ENCODE measurements at places on chromosomes 1 and 21. TPM values are rescaled to one million over a fixed set of nuclear protein-coding genes. Genes with fewer than 3 reads are reported as not detected.

GRCh38 chr1:226646026-226646869 is 92.8 kb downstream of the ITPKB start:
- DNase-seq: no peak

The ERRFI1 gene
- 97.4 TPM for total RNA-seq

- DNase-seq: no peak
Measured at GRCh38 chr1:161816201-161816600, 50.1 kb downstream of the ATF6 start.

DNA sequence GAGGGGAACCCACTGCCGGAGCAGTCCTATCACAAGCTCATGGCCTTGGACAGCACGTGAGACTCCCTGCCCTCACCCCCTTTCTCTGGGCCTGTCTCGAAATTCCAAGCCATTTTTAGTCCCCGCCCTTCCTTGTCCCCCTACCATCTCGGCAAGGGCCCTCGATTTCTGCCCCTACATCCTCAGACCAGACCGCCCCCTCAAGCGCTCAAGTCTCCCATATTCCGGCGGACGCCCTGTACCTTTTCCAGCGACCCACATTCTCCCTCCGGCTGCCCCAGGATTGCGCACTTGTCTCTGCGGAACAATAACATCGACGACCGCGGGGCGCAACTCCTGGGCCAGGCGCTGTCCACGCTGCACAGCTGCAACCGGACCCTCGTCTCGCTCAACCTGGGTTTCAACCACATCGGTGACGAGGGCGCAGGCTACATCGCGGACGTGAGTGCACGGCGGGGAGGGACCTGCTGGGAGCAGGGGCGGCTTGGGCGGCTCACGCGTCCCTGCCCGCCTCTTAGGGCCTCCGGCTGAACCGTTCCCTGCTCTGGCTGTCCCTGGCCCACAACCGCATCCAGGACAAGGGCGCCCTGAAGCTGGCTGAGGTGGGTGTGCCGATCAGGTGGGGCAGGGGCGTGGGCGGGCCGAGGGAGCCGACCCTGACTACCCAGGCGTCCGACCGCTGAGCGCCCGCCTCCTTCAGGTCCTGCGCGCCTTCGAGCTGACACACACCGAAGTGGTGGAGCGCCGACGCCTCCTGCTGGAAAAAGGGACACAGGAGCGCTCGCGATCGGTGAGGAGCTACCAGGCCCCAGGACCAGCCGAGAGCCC is 7.0 kb downstream of the LRRC71 start:
- DNase-seq: peak; percentile 86

GRCh38 chr1:54379555-54380289 is 26.5 kb downstream of the SSBP3 start:
- DNase-seq: no peak

- no peak for DNase-seq
Measured at GRCh38 chr1:165999826-166000225, 167.0 kb downstream of the FAM78B start.

- no peak for DNase-seq
Measured at GRCh38 chr1:220370041-220370700, 97.9 kb upstream of the RAB3GAP2 start.

- DNase-seq: no peak
Measured at GRCh38 chr1:50930193-50930592, 29.9 kb downstream of the FAF1 start.

- DNase-seq: no peak
Measured at GRCh38 chr21:33829844-33830243, 85.8 kb downstream of the ATP5PO start.

GRCh38 chr1:66834926-66835325 is 33.9 kb upstream of the INSL5 start:
- DNase-seq: no peak

DNA sequence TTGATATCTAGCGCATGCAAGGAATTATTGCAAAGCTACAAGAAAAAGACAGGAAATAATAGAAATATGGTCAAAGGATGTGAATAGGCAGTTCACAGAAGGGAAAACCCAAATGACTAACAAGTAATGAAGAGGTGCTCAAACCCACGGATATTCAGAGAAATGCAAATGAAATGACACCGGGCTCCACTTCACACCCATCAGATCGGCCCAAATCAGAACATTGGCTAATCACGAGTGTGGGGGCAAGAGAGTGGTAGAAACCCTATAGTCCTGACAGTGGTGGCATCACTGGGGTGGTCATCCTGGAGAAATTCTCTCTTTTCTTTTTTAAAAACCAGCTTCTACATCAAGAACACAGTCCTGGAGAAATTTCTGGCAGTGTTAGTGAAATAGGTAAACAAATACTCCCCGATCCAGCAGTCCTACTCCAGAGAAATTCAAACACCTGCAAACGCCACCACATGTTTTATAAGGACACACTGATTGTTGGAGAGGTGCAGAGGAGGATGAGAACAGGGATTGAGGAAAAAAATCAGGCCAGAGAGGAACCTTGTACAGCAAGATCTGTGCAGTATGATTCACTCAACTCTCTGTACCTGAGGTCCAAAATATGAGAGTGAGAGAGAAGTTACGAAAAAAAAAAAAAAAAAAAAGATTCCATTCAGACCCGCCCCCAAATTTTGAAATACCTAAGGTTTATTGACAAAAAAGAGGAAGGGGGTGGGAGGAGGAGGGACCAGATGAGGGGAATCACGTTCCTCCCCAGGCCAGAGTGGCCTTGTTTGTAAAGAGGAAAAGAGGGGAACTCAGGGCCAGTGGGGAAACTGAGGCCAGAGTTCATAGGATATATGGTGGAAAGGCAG is 9.2 kb upstream of the TNFRSF1B start:
- DNase-seq: no peak

DNA sequence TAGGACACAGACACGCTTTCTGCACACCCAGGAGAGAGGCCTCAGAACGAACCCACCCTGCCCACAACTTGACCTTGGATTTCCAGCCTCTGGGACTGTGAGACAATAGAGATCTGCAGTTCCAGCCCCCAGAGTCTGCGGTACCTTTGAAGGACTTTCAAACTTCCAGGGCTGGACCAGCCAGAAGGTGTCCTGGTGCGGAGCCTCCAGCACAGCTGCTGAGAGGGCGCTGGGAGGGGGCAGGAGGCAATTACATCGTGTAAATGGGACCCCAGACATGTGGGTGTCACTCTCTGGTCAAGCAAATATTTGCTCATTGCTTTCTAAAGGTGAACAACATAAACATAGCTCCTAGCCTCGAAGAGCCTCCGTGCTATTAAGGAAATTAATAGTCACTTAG is 58.7 kb upstream of the ACTRT2 start:
- DNase-seq: no peak

The TRIM63 gene
- total RNA-seq: not detected

The IRF6 gene
- total RNA-seq: 0.10 TPM

GRCh38 chr1:88847643-88848042 is 43.7 kb downstream of the GTF2B start:
- DNase-seq: no peak

GRCh38 chr1:69269491-69269890 is 298.2 kb upstream of the LRRC7 start:
- no peak for DNase-seq

The SLC35F3 gene
- total RNA-seq: 2.5 TPM

- no peak for DNase-seq
Measured at GRCh38 chr1:54950006-54950368, 30.4 kb upstream of the TMEM61 start.

- peak; percentile 89 for DNase-seq
Measured at GRCh38 chr1:198158735-198159589, 2.2 kb downstream of the NEK7 start.

- DNase-seq: no peak
Measured at GRCh38 chr1:160167580-160167979, 16.2 kb downstream of the ATP1A4 start.

DNA sequence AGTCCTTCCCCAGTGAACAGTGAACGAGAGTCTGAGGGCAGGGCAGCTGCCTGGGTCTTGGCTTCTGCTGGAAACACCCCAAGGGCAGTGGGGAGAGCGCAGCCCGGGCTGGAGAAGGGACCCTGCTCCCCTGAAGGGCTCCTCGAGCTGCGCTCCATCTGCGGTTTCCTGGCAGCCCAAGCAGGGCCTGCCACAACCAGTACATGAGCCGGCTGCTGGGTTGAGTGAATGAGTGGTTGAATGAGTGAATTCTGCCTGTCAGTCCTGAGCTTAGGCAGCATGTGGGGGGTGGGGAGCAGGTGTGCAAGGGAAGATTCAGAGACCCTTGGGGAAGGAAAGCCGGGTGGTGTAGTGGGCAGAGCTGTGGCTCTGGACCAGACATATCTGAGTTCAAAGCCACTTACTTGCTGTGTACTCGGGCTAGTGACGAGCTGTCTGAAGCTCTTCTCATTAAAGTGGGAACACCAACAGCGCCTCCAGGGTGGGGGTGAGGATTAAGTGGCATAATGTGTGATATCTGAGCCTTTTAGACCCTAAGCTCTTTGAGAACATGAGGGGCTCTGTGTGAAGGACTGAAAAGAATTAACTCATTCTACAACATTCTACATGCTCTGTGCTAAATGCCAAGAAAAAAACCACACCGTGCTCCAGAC is 3.7 kb downstream of the OPRD1 start:
- no peak for DNase-seq

DNA sequence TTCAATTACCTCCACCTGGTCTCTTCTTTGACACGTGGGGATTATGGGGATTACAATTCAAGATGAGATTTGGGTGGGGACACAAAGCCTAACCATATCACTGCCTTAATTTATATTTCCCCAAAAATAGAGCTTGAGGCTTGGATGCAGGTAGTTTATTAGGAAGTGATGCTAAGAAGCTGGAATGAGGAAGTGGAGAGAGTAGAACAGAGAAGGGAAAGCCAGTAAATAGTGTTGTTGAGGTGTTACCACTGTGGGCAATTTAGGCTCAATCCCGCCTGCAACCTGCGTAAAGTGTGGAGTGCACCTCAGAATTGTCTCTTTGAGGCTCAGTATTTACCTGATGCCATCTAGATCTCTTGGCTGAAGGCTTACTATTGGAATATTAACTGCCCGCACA is 4.9 kb upstream of the DOCK7 start:
- DNase-seq: no peak

The AQP10 gene
- total RNA-seq: not detected

GRCh38 chr1:167266965-167267364 is 46.3 kb downstream of the POU2F1 start:
- no peak for DNase-seq

- no peak for DNase-seq
Measured at GRCh38 chr1:219325368-219325742, 151.7 kb downstream of the LYPLAL1 start.

The C4BPA gene
- total RNA-seq: not detected

The SOAT1 gene
- 22.8 TPM for total RNA-seq

GRCh38 chr1:33261344-33261743 is 5.1 kb downstream of the ZNF362 start:
- no peak for DNase-seq

The OR2T27 gene
- not detected for total RNA-seq

- DNase-seq: no peak
Measured at GRCh38 chr1:99691175-99691574, 45.3 kb downstream of the PALMD start.

The JAM2 gene
- total RNA-seq: not detected

GRCh38 chr1:107142140-107142542 is 1.3 kb downstream of the NTNG1 start:
- peak; percentile 38 for DNase-seq

DNA sequence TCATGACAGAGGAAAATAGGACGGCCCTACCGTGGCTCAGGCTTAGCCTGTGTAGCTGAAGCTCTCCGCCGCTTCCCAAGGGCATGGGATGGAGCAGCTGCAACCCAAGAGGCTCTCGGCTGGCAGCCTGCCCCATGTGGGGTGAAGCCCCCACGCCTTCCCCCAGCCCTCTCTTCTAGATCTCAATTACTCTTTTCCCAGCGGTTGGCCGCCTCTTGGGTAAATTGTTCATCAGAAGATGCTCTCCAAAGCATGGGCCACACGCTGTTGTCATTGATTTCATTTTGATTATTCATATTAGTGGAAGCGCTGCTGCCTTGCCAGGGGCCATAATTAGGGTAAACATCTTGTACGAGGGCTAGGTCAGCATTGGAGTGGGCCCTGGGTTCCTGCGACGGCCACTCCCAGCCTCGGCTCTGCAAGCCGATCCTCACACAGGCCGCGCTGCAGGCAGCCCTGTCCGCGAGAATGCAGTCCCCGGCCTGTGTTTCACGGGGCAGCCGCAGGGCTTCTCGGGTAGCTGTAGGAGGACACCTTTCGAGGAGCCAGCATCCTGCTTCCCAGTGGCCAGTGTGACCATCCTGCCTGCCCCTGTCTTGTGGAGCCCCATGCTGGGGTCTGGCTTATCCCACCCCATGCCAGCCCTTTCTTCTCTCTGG is 114.4 kb upstream of the VAMP3 start:
- DNase-seq: no peak

The SPATA1 gene
- total RNA-seq: not detected

The NBPF11 gene
- 6.0 TPM for total RNA-seq

GRCh38 chr1:150963321-150964163 is 11.1 kb downstream of the CERS2 start:
- DNase-seq: no peak

- DNase-seq: no peak
Measured at GRCh38 chr1:234302354-234302962, 70.8 kb upstream of the COA6 start.

The BATF3 gene
- 7.6 TPM for total RNA-seq

DNA sequence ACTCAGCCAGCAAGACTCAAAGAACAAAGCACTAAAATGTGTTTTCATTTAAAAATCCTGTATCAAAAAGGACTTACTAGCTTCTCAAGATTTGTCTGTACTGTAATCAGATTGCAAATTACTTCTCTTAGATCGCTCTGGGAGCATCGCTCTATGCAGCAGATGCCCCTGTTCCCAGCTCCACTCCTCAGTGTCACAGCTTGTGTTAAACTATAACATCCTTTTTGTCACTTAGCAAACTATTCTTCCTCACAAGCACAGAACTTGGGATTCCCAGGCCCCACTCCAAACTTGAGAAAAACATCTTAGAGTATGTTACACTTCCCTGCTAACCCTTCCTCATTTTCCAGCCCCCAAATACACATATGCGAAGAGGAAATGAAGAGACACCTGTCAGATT is 85.1 kb upstream of the CHRM3 start:
- no peak for DNase-seq

The RSPH1 gene
- total RNA-seq: not detected

The HFM1 gene
- 2.7 TPM for total RNA-seq

- DNase-seq: no peak
Measured at GRCh38 chr1:156162430-156163037, 9.1 kb downstream of the SEMA4A start.

The OR2G6 gene
- total RNA-seq: not detected

DNA sequence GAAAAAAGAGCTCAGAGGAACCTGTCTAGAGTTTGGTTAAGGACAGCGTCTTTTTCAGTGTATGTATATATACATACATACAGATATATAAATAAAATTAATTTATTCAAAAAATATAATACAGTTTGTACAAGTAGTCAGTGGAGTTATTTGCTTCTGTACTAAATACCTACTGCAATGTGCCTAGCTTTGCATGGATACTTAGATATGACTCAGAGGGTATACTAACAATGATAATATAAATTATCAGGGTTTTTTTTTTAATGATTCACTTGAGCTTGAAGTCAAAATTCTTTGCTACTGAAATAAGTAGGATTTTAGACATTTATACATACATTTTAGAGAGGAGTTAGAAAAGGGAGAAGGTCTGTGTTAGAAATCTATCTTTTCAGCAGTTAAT is 117.9 kb downstream of the PHTF1 start:
- no peak for DNase-seq
